ENCODE measurements at places on chromosomes 11 and 22. TPM values are rescaled to one million over a fixed set of nuclear protein-coding genes. Genes with fewer than 3 reads are reported as not detected.

DNA sequence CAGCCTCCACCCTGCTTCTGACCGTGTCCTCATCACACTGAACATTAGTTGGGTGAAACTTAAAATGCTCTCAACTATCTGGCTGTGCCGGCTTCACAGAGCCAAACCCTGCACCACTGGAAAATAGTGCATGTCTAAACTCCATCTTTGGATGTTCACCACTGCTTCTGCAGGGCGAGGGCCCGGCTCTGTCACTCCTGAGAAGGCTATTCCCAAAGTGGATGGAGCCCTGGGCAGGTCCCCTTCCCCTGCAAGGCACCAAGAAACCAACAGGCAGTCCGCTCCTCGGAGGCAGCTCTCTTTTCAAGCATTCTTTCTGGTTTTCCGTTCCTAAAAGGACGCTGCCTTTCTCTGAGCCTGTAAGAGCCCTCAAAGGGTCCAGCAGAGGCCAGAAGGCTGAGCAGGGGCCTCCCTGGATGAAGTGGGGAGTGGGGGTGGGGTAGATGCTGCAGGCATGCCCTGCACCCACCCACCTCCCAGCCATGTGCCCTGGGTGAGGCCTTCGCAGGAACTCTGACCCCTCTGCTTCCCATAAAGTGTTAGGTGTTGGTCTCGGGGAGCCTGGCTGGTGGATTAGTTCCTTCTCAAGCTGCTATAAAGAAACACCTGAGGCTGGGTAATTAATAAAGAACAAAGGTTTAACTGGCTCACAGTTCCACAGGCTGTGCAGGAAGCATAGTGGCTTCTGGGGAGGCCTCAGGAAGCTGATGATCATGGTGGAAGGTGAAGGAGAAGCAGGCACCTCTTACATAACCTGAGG is 23.3 kb downstream of the LINC01488 start:
- DNase-seq = no peak

GRCh38 chr22:26616650-26617049 is 1.2 kb downstream of the CRYBB1 start:
- DNase-seq = no peak

- DNase-seq = no peak
Observed at GRCh38 chr22:19871023-19871844, 16.6 kb upstream of the GNB1L start.

GRCh38 chr11:37597776-37598175 is 999.7 kb upstream of the RAG2 start:
- DNase-seq = no peak

GRCh38 chr22:28395920-28396753 is 283.5 kb downstream of the TTC28 start:
- DNase-seq = no peak

GRCh38 chr11:72578051-72578450 is 96.2 kb downstream of the PDE2A start:
- no peak for DNase-seq

DNA sequence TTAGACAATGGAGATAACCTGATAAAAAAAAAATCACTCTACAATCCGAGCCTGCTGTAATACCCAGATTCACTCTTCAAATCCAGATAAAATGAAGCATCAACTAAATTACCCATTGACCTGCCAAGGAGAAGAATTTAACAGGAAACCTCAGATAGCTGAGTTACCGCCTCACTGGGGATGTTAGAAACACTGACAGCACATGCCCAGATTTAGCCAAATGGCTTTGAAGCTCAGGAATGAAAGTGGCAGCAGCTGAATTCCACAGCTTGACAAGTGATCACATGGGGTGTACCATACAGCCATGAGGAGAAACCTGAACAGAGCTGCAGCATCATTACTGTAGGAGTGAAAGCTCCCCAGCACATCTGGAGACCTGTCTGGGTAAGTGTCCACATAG is 807.6 kb downstream of the DLG2 start:
- DNase-seq = no peak

GRCh38 chr11:103871923-103872551 is 164.4 kb upstream of the DDI1 start:
- no peak for DNase-seq

GRCh38 chr11:74397501-74398243 is 561 bp downstream of the PGM2L1 start:
- peak; percentile 55 for DNase-seq

- no peak for DNase-seq
Observed at GRCh38 chr11:133677387-133677786, 145.1 kb upstream of the OPCML start.

- DNase-seq = no peak
Observed at GRCh38 chr22:24703101-24703500, 71.4 kb downstream of the PIWIL3 start.

DNA sequence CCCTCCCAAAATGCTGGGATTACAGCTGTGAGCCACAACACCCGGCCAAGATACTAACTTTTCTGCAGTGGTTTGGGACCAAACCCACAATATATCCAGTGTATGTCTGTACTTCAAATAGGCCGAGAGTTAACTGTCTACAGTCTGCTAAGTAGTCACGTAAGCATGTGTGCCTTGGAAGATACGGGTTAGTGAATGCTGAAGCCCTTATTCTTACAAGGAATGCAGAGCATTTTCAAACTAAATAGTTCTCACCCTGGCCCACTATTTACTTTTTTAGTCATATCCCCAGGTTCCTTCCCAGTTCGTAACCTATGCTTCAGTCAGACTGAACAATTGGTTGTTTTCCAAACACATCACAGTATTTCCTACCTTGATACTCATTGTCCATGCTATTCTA is 176.0 kb downstream of the WNT11 start:
- DNase-seq = peak; percentile 39

- DNase-seq = no peak
Observed at GRCh38 chr11:92123540-92123939, 101.1 kb upstream of the FAT3 start.

OR6T1 gene
- total RNA-seq = not detected

CENATAC gene
- 48.0 TPM for total RNA-seq

LMO1 gene
- total RNA-seq = not detected

NOX4 gene
- not detected for total RNA-seq

All from MCF 10A (cell line).